ENCODE measurements at places on chromosomes 13 and 19. TPM values are rescaled to one million over a fixed set of nuclear protein-coding genes. Genes with fewer than 3 reads are reported as not detected.

The SPC24 gene
- total RNA-seq = 20.2 TPM

The KLK12 gene
- not detected for total RNA-seq

The SRRM5 gene
- 0.80 TPM for total RNA-seq

The SLITRK6 gene
- total RNA-seq = 0.29 TPM

The LYL1 gene
- 0.64 TPM for total RNA-seq

All from A549 treated with GW870086 at 1 μM for 4 hours (cell line).